Cerebellar nuclear complex (tissue), 1 donor: ENCODE measurements at places on chromosomes 6 and 20.

GRCh38 chr20:61657721-61658377 lies 405.8 kb downstream of the CDH4 start:
- DNase-seq, result no peak

DNA sequence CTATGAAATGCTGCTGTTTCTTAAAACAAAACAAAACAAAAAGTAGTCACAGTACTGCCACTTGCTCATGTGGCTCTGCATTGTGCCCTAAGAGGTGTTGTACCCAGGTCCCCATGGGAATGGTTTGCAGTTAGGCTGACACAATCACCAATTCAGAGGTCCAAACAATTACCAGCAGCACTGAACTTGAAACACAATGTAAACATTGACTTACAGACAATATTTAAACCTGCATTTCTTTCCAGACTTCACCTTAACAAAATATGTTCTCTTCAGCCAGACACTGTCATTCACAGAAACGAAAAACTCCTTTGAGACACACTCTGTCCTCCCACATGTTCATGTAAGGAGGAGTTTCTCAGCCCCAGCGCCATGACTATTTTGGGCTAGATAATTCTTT lies 206.8 kb upstream of the ARG1 start:
- no peak for DNase-seq

- DNase-seq, result no peak
Measured at GRCh38 chr6:151916680-151917164, 109.2 kb downstream of the ESR1 start.

DNA sequence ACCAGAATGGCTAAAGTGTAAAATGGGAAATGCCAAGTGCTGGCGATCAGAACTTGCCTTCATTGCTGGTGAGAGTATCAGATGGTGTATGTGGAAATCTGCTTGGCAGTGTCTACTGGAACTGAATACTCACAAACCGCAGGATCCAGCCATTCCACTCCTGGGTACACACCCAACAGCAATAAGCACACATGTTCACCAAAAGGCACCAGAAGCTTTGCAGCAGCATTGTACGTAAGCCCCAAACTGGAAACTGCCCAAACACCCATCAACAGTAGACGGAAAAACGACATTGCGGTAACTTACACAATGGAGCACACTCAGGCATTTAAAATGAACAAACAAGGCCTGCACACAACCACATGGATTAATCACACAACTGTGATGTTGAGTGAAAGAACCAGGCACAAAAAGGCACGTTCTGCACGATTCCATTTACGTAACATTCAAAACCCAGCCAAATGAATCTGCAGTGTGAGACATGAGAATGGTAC lies 37.3 kb upstream of the BPIFA2 start:
- DNase-seq, result no peak

- no peak for DNase-seq
Measured at GRCh38 chr6:35691027-35691824, 2.5 kb upstream of the FKBP5 start.

- DNase-seq, result no peak
Measured at GRCh38 chr6:65964261-65964660, 257.2 kb upstream of the EYS start.

GRCh38 chr6:5506597-5506996 lies 245.3 kb downstream of the FARS2 start:
- DNase-seq, result no peak

GRCh38 chr20:9453201-9453600 lies 61.2 kb upstream of the LAMP5 start:
- DNase-seq, result no peak

DNA sequence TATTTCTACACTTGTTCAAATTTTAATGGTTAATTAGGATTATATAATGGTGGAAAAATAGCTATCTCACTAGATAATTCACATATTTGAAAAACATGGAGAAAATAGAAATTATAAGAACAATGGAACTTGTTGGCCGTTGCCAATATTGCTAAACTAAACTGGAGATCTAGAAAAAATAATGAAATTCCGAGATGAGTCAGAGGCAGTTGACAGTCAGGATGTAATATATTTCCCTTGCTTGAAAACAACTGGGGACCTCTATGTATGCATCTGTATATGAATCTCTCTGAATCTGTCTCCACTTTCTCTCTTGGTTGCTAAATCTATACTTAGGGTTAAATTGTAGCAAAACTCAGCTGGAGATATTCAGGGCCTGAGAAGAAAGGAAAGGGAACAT lies 1108.2 kb upstream of the GJE1 start:
- no peak for DNase-seq

GRCh38 chr20:45970646-45971424 lies 1.2 kb downstream of the ZNF335 start:
- no peak for DNase-seq

- DNase-seq, result no peak
Measured at GRCh38 chr20:32752458-32753250, 9.4 kb upstream of the COMMD7 start.

DNA sequence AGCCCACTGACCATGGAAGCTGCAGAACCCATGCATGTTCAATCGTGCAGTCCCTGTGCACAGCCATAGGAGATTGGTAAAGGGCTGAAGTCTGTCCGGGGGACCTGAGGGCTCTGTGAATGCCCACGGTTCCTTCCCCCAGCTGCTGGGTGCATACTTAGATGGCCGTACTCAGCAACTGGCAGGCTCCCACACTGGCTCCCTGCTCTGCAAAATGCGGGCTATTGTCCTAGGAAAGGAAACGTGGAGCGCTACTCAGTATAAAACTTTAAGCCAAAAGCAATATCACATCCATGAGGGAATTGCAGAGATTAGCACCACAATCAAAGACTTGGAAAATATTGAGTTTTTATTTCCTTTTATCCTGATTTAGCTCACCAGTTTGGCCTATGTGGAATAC lies 202.0 kb downstream of the WDR27 start:
- DNase-seq, result no peak
